ENCODE measurements at places on chromosomes 2 and 18.

GRCh38 chr2:166181813-166182154 is 54.0 kb upstream of the SCN1A start:
- no peak for DNase-seq

GRCh38 chr18:54173980-54174630 is 50.4 kb downstream of the MBD2 start:
- DNase-seq: no peak

DNA sequence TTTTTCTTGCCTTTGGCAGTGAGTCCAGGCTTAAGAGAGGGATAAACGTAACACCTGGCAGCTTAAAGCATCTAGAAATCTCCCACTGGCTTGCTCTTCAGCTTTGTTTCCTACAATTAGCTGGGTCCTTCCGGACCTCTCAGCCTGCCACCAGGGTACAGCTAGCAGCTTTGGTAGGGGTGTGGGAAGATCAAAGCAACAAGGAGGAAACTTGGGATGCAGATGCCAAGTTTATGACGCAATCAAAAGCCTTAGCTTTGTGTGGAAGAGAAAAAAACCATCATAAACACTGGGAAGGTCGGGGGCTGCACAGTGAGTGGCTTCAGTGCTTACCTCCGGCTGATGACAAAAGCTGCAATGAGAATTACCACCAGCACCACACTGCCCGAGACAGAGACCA is 116.9 kb downstream of the EPHA4 start:
- DNase-seq: no peak

- no peak for DNase-seq
Observed at GRCh38 chr2:121272596-121272995, 12.4 kb downstream of the TFCP2L1 start.

DNA sequence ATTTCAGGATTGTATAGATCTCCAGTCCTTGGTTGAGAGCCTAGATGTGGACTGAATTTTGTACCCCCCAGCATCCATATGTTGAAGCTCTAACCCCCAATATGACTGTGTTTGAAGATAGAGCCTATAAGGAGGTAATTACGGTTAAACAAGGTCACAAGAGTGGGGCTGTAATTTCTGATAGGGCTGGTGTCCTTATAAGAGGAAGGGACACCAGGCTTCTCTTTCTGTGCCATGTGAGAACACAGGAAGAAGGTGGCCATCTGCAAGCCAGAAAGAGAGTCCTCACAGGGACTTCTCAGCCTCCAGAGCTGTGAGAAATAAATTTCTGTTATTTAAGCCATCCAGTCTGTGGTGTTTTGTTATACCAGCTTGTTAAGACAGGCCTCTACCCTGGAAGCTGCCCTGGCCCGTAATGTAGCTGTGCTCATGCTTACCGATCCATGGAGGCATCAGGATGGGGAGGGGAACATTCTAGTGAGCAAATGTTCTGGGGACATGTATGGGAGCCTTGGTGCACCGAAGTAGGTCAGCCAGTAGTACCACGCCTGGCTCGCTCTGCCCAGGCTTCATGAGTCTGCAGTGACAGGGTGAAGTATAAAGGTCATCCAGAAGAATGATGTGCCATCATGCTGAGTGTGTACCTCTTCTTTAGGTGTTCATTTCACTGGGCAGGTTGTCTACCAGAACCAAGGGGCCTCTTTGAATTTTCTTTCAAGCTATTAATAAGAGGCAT is 16.1 kb downstream of the RASGRP3 start:
- no peak for DNase-seq

Measured in left forelimb (tissue), 1 donor.